ENCODE measurements at places on chromosomes 13 and 19.

DNA sequence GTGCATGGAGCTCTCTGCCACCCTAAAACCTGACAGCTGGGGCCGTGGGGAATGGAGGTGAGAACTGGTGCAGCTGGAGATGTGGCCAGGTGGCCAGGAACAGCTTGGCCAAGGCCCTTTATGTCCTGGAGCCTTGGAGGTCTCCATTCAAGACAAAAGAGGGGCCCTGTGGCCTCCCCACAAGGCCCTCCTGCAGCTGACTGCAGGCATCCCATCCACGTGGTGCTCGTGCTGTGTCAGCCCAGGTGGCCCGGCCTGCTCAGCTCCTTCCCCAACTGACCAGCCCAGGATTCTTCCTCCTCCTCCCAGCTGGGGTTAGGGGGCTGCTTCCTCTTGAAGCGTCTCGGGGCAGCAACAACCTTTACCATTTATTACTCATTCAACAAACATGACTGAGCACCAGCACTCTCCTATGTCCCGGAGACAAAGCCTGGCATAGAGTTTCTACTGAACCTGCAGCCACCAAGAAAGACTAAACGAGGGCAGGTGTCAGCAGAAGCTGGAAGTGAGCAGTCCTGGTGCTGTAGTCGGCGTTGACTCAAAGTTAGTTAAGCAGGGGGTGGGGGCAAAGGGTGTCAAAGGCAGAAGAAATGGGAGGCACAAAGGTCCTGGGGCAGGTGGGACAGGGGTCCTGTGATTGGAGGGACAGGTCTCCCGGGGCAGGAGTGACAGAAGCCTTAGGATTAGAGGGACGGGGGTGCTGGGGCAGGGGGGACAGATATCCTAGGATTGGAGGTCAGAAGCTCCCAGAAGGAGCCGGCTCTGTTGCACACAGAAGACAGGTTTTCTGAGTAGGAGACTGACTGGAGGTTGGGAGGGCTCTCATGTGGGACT, 23.3 kb upstream of the C13orf46 start:
- no peak for DNase-seq

DNA sequence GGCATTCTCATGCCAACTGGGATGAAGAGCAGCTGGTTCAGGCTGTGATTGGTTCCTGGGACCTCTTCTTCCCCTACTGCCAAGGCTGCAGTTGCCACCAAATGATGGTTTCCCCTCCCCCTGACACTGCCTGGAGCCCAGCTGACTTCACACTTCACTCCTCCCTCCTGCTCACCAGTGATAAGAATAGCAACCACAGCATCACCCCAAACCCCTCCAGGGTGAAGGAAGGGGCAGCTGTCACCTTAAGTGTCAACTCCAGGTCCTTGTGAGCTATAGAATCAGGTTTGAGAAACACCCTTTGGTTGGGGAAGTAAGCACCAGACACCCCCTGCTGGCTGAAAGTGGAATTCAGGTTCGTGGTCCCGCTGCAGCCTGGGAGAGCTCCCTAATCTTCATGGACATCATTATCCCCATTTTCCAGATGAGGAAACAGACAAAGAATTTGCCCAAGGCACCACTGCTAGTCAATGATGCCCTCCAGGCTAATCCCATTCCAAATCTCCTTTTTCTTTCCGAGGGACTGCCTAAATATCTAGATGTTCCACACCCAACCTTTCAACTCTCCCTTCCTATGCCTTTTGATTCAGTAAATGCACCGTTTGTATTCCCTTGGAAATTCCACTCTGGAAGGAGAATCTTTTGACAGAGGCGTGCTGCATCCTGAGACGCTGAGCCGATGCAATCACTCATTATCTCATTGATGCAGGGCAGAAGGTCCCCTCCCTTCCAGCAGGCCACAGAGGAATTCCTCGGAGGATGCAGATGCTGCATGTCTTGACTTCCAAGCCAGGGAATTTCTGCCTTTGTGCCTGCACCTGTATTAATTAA, 50.6 kb upstream of the UQCRFS1 start:
- DNase-seq: peak; percentile 38

DNA sequence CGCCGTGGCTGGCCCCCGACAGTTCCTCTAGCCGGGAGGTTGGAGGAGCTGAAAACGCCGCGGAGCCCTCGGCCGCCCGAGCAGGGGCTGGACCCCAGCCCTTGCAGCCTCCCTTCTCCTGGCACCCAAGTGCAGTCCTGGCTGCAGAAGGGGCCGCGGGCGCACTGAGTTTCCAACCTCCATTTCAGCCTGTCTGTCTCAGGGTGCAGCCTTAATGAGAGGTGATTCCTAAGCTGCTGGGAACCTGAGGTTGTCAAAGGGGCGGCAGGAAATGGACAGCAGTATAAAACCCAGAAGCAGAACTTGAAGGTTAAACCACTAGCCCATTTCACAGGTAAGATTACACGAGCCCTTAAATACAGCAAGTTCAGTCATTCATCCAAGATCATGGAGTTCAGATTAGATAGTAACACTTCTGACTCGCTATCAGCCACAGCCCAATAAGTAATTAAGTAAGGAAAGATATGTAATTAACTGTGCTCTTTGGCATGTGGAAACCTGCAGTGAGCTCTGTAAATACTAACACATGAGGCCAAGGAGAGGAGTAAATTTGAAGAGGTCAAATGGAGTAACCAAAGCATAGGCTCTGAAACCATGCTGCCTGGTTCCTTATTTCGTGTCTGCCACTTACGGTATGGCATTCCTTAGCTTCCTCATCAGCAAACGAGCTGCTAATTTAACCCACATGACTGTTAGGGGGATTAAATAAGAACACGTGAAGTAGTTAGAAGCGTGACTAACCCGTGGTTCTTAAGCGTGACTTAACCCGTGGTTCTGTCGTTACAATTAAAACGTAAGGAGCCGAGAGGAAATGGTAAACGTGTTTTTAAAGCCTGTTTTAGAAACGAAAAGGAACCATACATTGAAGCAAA, 686 bp downstream of the SETDB2 start:
- no peak for DNase-seq

DNA sequence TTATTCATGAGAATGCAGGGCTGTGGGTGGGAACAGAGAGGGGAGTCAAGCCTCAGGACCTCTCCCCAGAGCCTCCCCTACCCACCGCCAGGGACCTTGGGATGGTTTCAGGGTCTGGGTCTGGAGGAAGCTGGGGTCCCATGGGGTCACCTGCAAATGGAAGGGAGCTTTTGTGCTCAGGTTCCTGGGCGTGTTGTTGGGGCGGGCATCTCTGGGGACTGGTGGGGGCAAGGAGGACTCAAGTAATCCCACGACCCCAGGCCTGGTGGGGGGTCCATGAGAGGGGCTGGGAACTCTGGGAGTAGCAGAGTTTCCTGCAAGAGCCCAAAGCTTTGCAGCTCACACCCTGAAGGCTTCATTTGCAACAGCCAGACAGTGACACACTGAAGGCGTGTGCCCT, 60.2 kb downstream of the UNC13A start:
- no peak for DNase-seq

DNA sequence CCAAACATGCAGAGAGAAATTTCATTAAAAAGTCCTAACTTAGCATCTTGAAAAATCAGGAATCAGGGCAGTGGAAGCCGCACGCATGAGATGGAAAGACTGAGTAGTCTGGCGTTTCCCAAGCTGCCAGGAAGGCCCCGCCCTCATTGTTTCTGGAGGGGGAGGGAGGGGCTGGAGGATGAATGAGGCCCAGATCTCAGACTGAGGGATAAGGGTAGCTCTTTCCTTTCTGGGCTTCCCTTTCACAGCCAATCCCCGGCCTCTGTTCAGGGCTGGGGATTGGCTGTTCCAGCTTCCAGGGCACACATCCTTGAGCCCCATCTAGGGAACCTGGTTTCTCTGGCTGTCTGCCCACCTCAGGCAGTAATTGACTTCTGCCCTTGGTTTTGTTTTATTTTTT, 7.3 kb downstream of the C19orf53 start:
- peak; percentile 51 for DNase-seq

- DNase-seq: peak; percentile 69
Observed at GRCh38 chr19:20367811-20368294, 197.7 kb downstream of the ZNF737 start.

GRCh38 chr13:96181911-96182310, 92.0 kb downstream of the HS6ST3 start:
- no peak for DNase-seq

DNA sequence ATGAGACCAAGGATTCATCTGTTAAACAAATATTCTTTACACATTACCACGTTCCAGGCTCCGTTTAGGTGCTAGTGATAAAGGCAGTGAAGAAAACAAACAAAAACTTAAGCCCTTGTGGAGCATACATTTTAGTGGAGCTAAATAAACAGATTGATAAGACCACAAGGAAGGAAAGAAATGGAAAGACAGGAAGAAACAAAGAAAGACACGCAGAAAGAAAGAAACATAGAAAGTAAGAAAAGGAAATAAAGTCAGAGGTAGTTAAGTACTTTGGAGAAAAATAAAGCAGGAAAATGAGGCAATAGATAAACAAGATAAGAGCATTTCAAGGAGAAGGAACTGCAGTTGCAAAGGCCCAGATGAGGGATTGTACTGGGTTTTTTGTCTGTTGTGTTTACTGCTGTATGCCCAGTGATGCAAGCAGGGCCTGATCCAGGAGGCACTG, 998 bp downstream of the NFKBIB start:
- no peak for DNase-seq

DNA sequence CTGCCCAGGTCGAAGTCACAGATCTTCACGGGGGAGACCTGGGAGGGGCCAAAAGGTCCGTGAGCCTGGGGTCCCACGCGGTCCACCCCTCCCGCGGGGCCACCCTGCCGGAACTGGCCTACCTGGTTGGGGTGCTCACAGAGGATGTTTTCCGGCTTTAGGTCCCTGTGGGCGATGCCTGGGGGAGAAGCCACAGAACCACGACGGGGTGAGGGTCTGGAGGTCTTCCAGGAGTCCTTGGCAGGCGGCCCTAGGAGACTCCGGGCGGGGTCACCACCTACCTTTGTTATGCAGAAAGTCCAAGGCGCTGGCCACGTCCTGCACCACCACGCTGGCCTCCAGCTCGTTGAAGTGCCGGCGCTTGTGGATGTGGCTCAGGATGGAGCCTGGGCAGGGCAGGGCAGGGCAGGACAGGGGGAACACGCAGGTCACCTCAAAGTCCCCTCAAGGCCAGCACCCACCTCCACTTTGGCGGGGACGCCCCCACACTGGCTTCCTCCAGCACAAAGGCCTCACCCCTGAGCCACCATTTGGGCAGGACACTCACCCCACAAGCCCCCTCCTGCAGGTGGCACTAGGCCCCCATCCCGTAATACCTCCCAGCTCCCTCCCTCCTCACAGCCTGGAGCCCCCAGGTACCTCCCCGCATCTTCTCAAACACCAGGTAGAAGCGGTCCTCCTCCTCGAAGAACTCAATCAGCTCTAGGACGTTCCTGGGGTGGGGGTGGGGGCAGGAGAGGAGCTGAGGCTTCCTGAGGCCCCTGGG, 8.4 kb downstream of the MKNK2 start:
- DNase-seq: peak; percentile 65

All from body of pancreas (tissue), 4 donors.